Activated CD8-positive, alpha-beta memory T cell treated with anti-CD3 and anti-CD28 coated beads for 1 hour (primary cell): ENCODE measurements at places on chromosomes 13 and 19.

DNA sequence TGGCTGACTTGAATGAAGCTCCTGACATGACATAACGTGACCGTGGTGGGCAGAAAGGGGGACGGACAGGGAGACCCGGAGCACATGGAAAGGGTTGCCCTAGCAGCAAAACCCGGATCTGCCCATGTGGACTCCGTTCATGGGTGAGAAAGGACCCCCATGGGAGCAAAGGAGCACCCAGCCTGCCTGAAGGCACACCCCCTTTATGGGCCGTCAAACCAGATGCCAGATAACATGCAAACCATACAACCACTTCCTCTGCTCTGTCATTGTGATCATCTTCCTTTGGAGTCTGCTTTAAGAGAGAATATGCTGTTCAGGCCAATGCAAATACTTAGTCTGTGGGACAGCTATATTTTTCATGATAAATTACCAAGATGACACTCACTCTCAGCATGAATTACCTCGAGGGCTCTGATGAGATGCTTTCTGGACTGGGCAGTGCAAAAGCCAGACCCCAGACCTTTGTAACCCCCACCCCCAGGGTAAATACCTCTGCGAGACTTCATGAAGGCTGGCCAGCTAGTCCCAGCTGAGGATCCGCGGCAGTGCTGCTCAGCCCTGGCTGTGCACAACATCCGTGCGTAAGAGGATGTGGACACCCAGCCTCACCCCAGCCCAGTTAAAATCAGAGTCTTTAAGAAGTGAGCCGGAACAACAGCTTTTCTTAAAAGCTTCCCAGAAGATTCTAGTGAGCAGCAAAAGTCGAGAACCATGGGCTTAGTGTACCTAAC is 126.6 kb downstream of the USP12 start:
- no peak for DNase-seq

DNA sequence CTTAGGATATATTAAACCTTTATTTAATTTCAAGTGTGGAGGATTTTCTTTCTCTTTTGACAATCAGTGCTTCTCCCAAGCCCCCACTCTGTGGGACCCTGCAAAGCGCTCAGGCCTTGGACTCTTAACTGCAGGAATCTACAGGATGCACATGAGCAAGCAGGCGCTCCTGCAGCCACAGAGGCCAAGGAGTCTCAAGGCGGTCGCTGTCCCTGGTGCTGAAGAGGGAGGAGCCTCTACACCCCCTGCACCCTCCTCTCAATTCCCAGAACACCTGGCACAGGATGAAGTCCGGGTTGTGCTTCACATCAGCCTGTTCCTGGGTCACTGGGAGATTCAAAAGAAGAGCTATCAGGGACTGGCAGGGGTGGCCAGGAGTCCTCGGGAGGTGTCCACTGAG is 13.5 kb downstream of the OR10H4 start:
- DNase-seq, result no peak

DNA sequence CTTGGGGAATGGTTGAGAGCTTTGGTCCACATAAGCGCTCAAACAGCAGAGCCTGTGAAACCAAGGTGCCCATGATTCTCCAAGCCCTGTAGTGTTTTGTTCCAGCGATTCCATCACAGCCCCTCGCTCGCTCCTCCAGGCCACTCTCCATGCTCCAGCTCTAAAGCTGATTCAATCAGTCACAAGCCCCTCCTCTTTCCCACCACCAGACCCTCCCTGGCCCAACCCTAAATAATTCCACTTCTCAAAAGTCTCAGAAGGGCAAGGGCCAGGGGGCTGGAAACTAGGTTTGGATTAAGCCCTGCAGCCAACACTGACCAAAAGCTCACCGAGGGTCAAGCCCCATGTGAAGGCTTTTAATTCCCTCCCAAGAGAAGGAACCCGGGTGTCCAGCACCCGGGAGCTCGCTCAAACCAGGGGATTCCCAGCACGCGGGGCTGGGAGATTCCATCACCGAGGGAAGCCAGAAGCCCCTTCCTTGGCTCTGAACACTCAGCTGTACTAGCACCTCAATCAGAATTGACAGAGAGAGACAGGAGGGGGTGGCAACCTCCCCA is 1.5 kb downstream of the ZNF296 start:
- DNase-seq, result no peak

DNA sequence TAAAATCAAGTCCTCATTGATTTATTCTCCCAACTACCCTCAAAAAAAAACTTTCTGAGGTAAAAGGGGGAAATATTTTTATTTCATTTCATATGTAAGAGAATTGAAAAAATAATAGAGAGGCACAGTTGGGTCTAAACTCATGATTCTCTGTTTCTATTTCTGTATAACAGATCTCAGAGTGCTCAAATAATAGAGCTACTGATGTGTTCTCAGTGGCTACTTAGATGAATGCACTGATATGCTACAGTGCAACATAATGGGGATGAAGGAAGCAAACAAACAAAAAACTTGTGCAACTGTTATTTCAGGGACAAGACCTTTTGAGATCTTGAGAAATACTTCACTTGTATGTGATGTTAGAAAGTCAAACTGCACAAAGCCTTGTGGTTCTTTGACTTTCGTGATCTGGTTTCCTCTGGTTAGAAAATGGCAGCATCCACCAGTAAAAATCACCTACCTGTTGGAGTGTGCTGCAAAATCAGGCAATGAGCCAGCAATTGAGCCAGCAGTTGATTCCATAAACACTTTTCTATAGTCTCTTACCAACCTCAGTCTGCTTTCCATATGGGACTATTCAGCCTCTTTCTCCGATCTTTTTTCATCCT is 9.7 kb upstream of the DACH1 start:
- no peak for DNase-seq

GRCh38 chr19:18607226-18608101 is 865 bp upstream of the CRLF1 start:
- no peak for DNase-seq

DNA sequence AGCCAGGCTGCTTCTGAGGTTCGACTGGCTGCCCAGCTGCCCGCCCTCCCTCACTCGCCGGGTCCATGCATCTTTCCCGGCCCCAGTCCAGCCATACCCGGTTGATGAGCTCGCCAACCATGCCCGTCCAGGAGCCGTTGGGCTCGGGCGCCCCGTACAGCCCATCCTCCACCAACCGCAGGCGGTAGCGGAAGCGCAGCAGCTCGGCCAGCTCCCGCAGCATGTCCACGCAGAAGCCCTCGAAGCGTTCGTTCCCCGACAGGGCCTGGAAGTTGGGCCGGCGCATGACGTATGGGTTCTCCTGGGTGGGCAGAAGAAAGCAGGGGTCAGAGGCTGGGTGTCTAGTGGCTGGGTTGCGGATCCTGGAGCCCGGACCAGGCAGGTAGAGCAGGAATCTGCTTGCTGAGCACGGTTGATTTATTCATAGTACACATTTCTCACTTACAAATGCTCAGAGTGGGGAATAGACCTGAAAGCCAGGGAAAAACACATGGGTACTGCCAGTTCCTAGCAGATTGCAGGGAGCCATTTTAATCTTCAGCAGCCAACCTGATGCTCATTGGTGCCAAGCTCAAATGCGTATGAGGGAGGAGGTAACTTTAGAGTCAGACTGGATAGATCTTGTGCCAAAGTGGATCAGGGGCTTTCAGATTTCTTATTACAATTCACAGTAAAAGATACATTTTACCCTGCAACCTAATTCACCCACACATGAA is 27.4 kb downstream of the GRIK5 start:
- no peak for DNase-seq

- no peak for DNase-seq
Observed at GRCh38 chr13:38819596-38819995, 132.7 kb downstream of the FREM2 start.

DNA sequence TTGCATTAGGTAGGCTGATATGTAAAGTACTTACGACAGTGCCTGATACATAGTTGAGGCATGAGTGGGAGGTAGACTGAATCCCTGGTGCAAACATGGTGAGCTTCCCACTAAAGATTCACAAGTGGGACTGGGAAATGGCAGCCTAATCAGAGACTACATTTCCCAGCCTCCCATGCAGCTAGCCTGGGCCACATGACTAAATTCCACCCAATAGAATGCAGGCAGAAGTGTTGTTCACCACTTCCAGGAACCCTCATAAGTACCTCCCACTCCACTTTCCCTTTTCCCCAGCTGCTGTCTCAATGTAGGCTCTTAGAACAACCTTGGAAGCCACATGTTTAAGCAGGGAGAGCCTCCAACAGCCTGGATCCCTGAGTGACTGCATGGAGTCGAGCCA is 104.9 kb downstream of the CACNA1A start:
- DNase-seq, result no peak

DNA sequence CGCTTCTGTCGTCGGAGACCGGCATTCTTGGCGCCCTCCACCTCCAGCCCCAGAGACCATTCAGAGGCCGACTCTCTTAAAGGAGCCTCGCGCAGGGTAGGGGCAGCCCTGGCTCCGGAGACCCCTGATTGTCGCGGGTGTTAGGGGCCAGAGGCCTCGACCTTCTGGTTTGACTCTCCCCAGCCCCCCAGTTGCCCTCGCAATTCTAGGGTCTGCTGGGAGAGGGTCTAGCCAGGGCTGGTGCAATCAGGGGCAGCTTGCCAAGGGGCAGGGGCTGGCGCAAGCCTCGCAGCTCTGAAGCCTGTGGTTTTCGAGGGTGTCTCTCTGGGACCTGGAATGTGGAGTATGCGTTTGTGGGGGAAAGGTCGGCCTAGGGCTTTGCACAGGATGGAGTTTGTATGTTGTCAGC is 1.6 kb upstream of the SLC7A10 start:
- DNase-seq, result no peak

DNA sequence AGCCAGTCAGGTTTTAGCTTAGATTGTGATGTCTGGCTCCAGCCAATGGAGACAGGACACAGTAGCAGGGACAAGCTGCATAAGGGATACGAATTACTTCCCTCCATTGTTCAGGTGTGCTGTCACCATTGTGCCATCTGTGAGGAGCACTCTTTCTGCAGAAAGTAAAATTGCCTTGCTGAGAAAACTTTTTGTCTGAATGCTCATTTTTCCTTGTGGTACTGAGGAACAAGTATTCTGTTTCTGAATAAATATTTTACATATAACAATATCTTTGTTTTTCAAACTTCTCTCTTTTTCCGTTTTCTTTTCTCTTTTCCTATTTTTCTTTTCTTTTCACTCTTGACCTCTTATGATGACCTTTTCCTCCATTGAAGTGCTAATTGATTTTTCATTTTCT is 10.2 kb downstream of the SLC10A2 start:
- DNase-seq, result no peak

DNA sequence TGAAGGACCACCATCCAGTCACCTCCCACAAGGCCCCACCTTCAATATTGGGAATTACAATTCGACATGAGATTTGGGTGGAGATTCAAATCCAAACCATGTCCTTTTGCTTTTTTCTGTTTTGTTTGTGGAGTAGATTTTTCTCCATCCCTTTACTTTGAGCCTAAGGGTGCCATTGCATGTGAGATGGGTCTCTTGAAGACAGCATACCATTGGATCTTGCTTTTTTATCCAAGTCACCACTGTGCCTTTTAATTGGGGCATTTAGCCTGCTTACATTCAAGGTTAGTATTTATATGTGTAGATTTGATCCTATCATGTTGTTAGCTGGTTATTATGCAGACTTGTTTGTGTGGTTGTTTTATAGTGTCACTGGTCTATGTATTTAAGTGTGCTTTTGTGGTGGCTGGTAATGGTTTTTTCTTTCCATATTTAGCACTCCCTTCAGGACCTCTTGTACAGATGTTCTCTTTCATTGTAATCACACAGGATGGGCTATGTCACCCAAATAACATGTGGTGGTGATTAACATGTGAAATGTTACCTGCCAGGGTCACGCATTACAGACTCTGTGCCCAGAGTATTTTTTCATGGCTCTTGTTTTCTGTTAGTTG is 58.0 kb downstream of the ZNF823 start:
- DNase-seq, result no peak

DNA sequence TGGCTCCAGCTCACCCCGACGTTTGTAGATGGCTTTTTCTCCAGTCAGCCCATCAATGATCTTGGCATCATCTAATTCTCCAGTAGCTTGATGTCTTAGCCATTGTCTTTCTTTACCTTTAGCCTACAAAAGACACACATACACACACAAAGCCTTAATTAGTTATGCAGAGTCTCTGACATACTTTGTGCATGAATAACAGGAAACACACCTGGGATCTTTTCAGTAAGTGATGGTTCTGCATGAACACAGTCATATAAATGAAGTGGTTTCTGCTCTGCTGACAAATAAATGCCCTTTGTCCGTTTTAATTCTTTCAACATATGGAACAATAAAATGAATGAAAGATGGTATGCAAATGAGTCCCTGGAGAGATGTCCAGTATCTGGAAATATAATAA is 133.3 kb downstream of the RGCC start:
- DNase-seq, result no peak

DNA sequence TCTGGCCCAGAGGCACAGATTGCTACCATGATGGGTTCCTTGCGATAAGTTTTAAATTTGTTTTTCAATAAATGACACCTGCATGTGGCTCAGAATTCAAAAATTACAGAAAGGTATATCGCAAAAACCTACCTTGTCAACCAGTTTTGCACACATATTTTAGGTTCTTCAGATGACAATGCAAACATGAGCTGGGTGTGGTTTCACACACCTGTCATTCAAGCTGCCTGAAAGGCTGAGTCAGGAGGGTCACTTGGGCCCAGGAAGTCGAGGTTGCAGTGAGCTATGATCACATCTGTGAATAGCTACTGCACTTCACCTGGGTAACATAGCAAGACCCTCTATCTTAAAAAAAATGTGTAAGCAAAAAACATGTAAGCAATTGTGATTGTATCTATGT is 56.1 kb downstream of the DNM2 start:
- DNase-seq, result no peak

DNA sequence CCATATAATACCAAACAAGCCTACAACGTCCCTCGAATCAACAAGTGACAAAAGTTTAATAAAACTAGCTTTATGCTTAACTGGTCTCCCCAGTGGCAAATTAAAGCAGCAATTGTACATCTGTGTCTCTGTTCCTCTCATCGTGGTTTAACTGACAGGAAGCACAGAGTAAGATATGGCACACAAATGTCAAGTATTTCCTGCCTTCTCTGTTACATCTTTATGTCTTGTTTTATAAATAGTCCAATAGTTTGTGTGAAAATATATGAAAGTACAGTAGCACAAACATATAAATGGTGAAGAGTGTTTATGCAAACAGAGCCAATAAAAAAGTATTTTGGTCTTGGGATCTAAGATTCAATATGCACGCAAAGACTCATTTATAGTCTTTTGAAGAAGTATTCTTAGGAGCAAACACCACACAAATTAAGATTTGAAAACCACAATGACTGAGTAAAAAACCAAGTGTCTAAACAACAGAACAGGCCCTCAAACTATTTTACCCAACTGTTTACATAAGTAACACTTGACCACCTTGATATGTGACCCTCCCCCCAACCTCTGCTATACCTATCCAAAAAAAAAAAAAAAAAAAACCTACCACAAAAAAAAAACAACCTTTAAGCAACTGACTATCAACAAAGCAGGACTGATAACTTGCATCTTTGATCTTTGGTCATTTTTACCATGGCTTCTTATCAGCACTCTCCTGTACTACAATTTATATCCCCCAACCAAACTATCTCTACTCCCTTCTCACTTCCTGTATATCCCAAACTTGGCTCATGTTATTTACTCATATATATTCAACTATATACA is 14.0 kb downstream of the ELF1 start:
- no peak for DNase-seq

- no peak for DNase-seq
Observed at GRCh38 chr19:5186293-5187050, 154.1 kb downstream of the PTPRS start.
